ENCODE measurements at places on chromosomes 13 and 19. TPM values are rescaled to one million over a fixed set of nuclear protein-coding genes. Genes with fewer than 3 reads are reported as not detected.

ZNF534 gene
- 1.2 TPM for polyA plus RNA-seq

TMEM190 gene
- polyA plus RNA-seq, result 0.48 TPM

GRCh38 chr19:28314287-28314686 lies 898.7 kb downstream of the UQCRFS1 start:
- no peak for DNase-seq

- no peak for DNase-seq
Observed at GRCh38 chr13:73367886-73368285, 309.1 kb downstream of the KLF5 start.

Measured in left kidney (tissue), 8 donors.